ENCODE measurements at places on chromosomes 2 and 18.

GRCh38 chr2:28991021-28991420 lies 9.9 kb downstream of the TOGARAM2 start:
- no peak for DNase-seq

DNA sequence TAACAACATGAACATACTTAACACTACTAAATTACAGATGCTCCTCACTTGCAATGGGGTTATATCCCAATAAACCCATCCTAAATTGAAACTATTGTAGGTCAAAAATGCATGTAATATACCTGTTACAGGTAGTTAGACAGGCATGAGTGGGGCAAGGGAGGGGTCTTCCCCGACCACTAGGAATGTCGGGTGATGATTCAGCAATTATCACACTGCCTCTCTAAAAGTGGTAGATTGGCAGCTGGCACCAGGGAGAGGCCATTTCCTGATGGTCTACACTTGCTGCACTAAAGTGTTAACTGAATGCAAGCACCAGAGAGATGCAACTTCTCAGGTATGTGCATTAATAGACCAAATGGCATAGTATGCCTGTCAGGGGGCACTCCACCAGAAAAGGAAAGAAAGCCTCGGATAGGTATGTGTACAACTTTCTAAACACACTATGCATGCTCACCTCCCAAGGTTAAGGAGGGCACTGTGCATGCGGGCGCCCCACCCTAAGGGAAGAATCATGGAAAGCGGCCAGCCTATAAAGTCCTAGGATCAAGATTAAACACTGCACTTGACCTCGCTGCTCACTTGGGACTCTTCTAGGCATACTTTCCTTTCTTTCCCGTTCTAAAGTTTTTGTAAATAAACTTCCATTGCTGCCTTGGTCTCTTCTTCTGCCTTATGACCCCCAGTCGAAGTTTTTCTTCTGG lies 35.6 kb downstream of the PIGN start:
- DNase-seq = no peak

- DNase-seq = no peak
Measured at GRCh38 chr2:215937190-215937589, 76.2 kb downstream of the MREG start.

DNA sequence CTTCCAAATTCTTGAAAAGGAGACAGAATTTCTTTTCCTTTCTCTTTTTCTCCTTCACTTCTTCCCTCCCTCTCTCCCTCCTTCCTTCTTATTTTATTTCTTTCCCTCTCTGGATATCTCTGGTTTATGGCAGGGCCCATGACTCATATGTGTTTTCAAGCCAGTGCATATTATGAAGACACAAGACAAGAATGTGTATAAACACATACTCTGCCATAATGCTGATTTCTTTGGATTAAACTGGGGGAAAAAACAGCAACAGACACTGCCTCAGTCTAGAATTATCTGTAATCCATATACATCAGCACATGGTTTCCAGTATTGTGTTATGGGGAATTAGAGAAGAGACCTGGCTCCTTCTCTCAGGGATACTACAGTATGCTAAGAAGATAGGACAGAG lies 82.8 kb upstream of the CPO start:
- no peak for DNase-seq

DNA sequence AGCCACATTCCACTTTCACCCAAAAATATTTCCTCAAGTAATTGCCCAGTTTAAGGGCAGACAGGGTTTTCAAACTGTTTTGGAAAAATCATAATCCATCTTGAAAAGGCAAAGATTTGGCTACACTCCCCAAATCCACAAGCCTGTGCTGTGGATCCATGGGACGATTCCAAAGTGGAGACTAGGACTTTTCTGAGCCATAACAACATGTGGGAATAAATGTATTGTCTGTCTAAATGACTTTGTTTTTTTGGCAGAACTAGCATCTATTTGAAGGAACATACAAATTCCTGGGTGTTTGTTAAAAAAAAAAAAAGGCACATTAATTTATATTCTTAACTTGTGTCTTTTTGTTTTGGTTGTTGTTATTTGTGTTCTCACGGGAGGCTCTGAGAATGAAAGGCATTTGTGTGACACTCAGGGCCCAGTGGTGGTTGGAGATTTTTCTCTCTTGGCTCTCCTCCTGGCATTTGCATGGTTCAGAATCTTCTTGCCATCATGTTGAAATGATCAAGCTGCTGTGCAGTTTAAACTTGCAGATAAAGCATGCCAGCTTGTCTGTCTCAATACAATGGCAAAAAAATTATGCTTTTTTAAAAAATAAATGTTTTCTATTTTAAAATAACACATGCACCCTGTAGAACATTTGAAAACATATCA lies 277.4 kb downstream of the EN1 start:
- no peak for DNase-seq
